ENCODE measurements at places on chromosomes 13 and 19.

DNA sequence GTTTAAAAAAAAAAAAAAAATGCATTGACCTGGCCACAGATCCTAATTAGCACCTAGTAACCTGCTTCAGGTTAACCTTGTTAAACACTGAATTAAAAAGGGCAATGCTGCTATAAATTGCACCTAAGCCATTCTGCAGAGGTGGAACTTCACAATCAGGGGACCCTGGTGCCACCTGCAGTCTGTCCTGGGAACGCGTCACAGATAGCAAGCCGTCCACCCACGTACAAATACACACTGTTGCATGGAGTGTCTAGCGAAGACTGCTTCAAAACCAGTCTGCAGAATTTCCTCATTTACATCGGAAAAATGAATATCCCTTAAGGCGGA lies 169.3 kb downstream of the COL4A1 start:
- peak; percentile 69 for DNase-seq

DNA sequence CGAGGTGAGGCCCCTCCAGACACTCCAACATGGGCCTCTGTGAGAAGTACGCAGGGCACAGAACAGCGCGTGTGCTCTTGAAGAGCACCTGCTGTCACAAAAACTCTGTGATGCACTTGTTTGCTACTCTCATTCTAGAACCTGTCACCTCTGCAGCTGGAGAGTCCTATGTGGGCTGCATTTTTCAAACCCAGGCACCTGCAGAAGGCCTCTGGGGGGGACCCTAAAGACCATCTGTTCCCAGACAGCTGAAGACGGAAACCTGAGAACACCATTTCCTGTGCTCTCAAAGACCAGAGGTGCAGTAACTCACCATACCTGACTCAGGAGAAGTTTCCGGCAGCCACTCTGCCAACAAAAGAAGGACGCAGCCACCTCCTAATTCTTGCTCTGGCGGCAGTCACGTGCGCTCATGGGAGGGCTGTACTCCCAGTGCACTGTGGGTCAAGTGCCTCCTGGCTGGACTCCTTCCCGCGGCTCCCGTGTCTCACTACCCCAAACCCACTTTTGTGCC lies 28.1 kb downstream of the RANBP3 start:
- DNase-seq = no peak

- DNase-seq = no peak
Observed at GRCh38 chr13:23844132-23844531, 45.1 kb downstream of the MIPEP start.

GRCh38 chr13:93776936-93777335 lies 550.3 kb downstream of the GPC6 start:
- DNase-seq = no peak

DNA sequence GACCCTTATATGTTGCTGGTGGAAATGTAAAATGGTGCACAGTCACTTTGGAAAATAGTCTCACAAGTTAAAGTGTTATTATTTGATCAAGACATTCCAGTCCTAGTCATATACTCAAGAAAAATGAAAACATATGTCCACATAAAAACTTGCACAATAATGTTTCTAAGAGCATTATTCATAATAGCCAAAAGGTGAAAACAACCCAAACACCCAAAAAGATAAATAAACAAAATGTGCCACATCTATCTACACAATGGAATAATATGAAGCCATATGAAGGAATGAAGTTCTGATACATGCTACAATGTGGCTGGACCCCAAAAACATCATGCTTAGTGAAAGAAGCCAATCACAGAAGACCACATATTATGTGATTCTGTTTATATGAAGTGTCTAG lies 14.4 kb upstream of the AKAP8 start:
- DNase-seq = no peak

DNA sequence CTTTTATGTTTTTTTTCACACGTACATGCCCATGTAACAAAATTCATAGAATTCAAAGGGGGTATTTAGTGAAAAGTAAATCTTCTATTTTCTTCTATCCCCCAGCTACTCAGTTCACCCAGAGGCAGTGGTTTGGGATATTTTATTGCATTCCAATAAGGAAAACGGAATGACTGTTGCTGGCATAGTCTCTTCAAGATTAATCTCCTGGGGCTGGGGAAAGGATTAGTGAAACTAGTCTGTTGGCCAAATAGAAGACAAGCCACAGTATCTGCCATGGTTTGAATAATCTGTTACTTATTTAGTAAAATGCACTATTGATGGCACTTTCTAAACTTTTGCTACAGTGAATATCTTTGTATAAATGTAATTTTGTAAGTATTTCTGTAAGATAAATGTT lies 122.0 kb downstream of the NDFIP2 start:
- no peak for DNase-seq

DNA sequence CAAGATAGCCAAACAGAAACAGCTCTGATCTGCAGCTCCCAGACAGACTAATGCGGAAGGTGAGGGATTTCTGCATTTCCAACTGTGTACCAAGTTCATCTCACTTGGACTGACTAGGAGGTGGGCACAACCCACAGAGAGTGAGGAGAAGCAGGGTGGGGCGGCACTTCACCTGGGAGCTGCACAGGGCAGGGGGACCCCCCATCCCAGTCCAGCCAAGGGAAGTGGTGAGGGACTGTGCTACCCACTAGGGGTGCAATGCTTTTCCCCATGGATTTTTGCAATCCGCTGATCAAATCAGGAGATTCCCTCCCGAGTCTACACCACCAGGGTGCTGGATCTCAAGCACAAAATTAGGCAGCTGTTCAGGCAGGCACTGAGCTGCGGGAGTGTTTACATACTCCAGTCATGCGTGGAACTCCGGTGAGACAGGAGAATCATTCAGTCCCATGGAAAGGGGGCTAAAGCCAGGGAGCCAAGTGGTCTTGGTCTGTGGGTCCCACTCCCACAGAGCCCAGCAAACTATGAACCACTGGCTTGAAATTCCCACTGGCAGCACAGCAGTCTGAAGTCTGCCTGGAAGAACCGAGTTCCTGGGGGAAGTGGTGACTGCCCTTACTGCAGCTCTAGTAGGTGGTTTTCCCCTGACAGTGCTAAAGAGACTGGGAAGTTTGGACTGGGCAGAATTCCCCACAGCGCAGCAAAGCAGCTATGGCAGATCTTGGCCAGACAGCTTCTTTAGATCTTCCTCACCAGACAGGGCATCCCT lies 85.1 kb upstream of the UFM1 start:
- no peak for DNase-seq

DNA sequence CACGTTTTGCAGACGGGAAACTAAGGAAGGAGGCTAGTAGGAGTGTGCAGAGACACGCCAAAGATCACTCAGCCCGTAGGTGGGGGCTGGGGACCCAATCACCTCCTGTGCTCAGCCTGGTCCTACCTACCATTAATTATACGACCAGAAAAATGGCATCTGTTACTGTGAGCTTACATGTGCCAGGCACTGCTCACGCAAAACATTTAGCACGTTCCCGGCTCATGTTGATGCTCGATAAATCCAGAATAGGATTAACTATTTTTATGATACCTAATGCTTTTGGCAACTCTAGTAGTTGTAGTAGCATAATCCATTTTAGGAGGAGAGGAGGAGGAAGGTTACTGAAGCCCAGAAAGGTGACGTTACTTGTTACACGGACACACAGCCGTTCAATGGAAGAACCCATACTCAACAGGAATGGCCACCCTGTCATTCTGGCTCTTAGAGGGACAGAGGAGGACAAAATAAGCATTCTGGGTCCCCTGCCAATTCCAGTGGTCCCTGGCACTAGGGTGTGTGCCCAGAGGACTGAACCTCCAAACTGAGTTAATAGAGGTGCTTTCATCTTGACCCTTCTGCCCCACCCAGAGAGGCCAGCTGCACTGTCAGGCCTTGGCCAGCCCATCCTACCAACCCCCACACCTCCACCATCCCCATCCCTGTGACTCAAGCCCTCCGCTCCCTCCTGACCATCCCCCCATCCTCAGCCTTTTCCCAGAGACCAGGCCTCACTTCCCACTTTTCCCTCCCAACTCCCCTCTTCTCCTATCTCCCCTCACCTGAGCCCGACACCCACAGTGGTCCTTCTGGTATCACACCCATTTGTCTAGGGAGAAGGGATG lies 5.0 kb upstream of the EML2 start:
- no peak for DNase-seq

GRCh38 chr13:41587490-41587889 lies 130.1 kb downstream of the RGCC start:
- no peak for DNase-seq

DNA sequence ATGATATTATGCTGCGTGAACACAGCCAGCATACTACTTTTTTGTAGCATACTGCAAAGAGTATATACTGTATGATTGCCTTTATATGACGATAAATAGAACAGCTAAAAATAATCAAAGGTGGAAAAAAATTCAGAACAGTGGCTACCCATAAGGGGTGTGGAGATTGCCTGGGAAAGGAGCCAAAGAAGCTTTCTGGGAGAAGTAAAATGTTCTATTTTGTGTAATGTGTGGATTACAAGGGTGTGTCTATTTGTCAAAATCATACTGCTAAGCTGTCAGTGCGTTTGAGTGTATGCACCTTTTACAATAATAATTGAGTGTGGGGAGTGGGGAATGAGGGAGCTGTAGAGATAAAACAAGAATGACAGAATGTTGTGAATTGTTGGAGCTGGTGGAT lies 45.2 kb upstream of the MTIF3 start:
- DNase-seq = no peak

DNA sequence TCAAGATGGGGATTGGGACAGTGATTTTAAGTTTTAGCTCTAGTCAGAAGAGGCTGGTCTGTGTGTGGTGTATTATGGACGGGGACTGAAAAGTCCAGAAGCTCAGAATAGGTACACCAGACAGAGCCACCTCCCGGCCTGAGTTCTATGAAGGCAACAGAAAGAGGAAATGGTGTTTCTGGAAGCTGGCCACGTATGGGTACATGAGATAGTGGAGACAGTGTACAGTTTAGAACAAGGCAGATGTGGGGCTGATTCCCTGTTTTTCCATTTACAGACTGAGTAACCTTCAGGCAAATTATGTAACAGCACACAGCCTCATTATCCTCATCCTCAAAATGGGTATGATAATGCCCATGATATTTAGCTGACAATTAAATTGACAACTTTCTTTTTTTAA lies 1.3 kb downstream of the ZNF175 start:
- no peak for DNase-seq

Data from NCI-H526 (cell line).